ENCODE measurements at places on chromosomes 4 and X.

DNA sequence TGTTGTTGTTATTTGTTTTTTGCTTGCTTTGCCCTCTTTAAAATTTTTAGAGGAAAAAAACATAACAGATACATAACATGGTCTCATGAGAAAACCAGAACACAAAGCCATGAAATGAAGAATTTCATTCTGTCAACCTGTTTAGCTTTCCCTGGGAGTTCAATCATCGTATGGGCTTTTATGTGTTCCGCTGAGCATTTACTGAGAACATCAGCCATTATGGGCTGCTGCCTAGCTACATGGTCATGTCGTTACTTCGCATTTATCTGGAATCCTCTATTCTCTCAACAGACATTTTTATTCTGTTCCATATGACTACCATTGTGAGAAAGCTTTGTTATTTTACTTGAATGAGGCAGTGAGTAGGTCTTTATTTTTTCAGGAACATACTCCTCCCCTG lies 51.4 kb downstream of the NDST3 start:
- no peak for DNase-seq

GRCh38 chr4:186953599-186954260 lies 230.1 kb upstream of the FAT1 start:
- no peak for DNase-seq

GRCh38 chr4:145895056-145895455 lies 43.6 kb downstream of the ZNF827 start:
- no peak for DNase-seq

- no peak for DNase-seq
Observed at GRCh38 chr4:160864253-160864652, 1299.5 kb downstream of the FSTL5 start.

DNA sequence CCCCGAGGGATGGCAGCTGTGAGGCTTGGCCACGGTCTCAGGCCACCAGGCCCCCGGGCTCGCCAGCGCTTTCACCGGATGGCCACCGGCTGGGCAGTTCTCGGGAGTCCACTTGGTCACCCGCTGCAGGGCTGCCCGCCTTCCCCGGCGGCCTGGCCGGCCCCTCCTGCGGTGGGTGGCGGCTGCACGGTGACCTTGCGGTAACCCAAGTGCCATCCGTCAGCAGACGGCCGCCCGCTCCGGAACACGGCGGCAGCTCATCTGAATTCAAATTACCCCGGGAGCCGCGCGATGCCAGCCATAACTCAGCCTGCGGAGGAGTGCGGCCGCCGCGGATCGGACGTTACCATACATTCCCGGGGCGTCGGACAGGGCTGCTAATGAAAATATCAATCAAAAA lies 60.7 kb downstream of the FAM53A start:
- DNase-seq: no peak

DNA sequence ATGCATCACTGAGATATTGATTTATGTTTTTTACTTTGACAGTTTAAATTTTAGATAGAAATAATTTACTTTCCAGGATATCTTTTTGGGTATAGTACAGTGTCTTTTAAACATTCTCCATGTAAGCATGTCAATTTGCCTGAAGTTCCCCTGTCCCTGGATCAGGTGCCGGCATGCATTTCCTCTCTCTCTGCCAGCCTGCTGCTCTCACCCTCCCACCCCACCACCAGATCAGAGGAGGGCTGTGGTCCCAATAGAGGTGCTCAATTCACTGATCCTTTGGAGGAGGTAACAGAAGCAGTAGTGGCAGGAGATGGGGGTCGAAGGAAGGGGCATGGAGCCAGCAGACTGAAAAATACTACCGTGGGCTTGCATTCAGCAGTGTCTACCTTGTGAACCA lies 28.3 kb upstream of the DSPP start:
- no peak for DNase-seq

DNA sequence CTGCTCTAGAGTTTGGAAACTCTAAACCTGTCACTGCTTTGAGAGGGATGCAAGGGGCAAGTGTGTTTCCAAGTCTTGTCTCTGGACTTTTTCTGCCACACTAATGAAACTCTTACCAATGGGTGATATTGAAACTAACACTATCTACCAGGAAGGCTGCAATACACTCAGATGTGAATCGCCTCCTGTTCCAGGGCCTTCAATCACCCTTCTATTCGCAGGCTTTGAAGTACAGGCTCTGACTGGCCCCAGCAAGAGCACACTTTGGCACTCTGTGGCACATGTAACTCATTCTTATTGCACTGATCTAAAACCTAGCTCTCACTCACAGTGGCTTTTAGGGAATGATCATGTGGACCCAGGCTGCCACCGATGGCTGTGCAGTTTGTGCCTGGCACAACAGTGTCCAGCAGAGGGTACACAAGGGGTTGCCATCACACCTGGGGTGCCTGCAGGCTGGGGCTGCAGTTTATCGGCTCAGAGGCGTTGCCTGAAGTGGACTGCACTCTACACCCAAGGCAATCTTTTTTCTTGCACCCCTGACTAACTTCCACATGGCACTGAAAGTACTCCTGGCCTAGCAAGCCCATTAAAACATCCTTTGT lies 210.8 kb downstream of the MGST2 start:
- no peak for DNase-seq

GRCh38 chrX:71144651-71145050 lies at the start of gene NLGN3:
NLGN3 (plus strand) TSS chrX:71144841; CDS start chrX:71147750, 2,909 bp downstream.
- no peak for DNase-seq

GRCh38 chrX:53287493-53288138 lies 6.2 kb upstream of the IQSEC2 start:
- DNase-seq: no peak

GRCh38 chrX:114582698-114583395 lies 1.0 kb upstream of the HTR2C start:
- no peak for DNase-seq

DNA sequence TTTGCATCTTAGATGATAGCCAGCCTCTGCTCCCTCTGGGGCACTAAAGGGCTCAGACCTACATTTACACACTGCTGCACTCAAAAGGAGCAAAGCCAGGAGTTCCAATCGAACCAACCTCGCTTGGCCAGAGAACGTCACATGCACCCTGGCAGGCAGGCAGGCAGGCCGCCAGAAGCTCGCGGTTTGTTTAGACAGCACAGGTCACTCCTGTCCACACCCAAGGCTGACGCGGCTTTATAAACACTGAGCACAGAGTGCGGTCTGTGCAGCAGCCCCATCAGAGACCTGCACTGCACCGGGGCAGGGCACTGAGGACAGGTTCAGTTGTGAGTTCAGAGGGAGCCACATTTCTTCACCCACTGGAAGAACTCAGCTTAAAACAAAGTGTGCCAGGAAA lies 143.9 kb downstream of the BCOR start:
- no peak for DNase-seq

DNA sequence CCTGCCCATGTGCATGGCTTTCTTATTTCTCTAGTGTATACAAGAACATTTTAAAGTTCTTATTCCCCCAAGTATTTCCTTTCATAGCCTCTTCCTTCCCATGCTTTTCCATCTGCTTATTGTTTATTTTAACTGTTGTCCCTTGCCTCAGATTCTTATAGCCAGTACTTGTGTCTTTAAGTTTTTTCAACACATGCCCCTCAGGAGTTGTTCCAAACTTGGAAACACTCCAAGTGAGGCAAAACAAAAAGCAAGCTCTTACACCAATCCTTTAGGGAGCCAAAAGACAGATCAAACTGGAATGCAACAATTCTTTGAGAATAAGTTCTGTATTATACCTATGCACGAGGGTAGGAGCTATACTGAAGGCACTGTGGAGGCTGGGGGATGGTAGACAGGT lies 222.0 kb upstream of the STK26 start:
- no peak for DNase-seq

DNA sequence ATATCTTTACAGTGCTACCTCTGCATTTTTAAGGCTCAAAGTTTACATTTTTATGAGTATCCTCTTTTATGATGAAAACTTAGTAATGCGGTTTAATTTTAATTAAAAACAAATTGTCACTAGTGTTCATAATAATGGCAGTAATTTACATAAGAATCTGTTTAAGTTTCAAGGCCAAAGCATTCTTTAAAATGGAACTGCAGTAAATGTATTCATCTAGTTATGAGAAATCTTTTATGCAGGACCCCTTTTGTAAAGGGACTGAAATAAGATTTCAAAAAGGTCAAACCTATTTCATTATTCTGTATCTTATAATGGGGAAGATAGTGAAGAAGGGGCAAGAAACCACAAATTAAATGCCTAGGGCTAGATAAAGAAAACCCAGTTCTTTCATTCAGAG lies 37.1 kb downstream of the CHIC2 start:
- DNase-seq: no peak

- no peak for DNase-seq
Observed at GRCh38 chr4:37978248-37978924, 18.2 kb downstream of the PTTG2 start.

- DNase-seq: no peak
Observed at GRCh38 chrX:65009459-65009858, 33.2 kb upstream of the ZC4H2 start.

- DNase-seq: no peak
Observed at GRCh38 chr4:145484225-145484846, 2.7 kb downstream of the SMAD1 start.

- DNase-seq: no peak
Observed at GRCh38 chrX:150063674-150064073, 125.4 kb upstream of the EOLA2 start.

GRCh38 chrX:72180539-72180938 lies 1.0 kb upstream of the PIN4 start:
- DNase-seq: no peak

DNA sequence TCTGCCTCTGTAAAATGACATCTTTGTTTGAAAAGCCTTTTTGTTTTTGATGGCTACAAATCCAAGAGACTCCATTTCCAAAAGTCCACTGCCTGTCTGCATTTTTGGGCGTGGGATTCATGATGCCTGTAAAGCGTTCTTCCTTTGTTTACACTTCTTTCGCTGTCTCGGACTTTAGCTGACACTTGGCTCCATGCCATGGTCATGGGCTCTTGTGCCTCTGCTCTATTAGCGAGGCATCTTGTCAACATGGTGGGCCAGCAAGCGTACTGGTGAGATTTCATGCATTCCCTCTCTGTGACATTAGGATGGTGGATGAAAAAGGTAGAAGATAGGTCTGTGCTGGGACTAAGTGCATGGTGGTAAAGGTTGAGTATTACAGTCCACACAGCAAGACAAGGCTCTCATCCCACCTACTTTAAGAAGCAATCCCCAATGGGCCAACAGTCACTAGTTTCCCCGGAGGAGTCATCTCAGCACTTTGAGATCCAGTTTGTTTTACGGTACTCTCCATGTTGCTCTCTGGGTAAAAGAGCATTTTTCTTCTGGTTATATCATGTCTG lies 298.2 kb upstream of the KLF3 start:
- DNase-seq: no peak

- DNase-seq: no peak
Observed at GRCh38 chr4:680091-680490, 5.7 kb downstream of the MYL5 start.

- DNase-seq: no peak
Observed at GRCh38 chr4:15162465-15163283, 160.4 kb downstream of the CPEB2 start.

DNA sequence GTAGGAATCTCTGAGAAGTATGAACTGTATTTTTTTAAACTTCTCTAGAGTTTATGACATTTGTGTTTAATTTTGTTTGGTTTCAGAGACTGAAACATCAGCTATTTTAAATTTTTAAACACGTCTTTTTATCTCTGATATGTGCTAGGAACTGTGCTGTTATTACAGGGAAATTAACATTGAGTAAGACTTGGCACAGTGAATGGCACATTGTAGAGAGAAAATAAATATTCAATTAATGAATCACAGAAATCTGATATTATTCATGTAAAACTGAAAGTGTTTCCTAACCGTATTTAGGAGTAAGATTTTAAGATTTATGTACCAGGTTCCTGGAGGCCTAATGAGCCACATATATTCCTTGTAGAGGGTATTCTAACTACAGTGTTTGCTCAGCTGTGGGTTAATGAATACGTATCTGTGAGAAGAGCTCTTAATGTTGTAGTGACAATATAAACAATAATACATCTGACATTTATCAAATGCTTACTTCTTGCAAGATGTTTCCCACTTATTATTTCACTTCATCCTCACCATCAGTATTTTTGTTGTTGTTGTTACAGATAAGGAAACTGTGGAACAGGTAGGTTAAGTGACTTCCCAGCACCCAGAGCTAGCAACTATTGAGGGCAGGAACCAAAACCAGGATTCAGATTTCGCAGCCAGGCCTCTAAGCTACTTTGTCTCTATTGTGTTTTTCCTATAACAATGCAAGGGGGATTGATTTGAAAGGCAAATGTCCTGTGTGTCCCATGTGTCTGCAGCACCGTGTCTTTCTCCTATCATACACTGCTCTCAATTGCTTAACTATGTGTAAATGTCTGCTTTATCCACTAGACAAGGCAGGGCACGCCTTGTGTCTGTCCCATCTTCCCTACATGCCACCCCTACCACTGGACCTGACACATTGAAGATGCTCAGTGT lies 121.1 kb upstream of the FAM9C start:
- DNase-seq: no peak

DNA sequence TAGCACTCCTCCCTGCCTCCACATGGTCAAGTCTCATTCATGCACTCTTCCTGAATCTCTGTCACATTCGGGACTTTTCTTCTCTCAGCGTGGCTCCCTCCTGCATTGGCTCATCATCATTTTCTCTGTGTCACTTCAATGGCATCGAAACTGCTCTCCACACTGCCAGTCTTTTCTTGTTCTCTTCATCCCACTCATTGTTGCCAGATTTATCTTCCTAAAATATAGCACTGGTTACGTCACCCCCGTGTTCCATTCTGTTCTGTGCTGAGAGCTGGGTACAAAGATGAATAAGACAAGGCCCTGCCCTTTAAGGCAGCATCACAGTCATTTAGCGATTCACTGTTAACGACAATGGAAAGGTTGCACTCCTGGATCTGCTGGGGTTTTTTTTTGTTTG lies 174.4 kb upstream of the TBC1D9 start:
- no peak for DNase-seq

DNA sequence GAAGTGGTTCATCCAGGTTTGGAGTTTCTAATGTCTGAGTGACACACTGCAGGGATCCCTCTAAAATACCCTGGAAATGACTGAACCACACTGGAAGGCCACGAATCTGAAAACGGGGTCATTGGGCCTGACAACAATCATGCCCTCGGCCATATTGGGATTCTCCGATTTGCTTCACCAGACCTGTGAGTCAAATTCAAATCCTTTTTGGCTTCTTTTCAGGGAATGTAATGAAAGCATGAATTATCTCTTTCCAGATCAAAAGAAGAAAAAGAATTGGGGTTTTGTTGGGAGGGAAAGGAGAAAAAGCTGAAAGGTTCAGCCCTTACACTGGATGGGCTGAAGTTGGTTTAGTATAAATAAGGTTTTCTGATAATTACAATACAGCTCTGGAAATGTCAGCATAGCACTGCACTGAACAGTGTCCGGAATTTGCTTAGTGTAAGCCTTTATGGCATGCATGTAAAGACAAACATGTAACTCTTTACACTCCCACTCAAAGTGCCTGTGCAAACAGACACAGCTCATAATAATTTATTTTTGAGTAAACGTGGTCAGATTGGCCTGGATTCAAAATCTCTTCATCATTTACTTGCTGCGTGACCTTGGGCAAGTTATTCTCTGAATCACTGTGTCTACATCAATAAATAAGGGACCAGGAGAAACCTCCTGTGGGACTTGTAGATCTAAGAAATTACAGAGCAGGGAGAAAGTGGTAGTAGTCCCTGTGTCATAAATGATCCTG lies 21.4 kb downstream of the CT47C1 start:
- no peak for DNase-seq

GRCh38 chr4:79385641-79386040 lies 22.4 kb downstream of the GK2 start:
- DNase-seq: no peak

GRCh38 chr4:80990851-80991250 lies 39.7 kb upstream of the BMP3 start:
- no peak for DNase-seq
